Psoas muscle (tissue), 8 donors: ENCODE measurements at places on chromosomes 5 and 9.

DNA sequence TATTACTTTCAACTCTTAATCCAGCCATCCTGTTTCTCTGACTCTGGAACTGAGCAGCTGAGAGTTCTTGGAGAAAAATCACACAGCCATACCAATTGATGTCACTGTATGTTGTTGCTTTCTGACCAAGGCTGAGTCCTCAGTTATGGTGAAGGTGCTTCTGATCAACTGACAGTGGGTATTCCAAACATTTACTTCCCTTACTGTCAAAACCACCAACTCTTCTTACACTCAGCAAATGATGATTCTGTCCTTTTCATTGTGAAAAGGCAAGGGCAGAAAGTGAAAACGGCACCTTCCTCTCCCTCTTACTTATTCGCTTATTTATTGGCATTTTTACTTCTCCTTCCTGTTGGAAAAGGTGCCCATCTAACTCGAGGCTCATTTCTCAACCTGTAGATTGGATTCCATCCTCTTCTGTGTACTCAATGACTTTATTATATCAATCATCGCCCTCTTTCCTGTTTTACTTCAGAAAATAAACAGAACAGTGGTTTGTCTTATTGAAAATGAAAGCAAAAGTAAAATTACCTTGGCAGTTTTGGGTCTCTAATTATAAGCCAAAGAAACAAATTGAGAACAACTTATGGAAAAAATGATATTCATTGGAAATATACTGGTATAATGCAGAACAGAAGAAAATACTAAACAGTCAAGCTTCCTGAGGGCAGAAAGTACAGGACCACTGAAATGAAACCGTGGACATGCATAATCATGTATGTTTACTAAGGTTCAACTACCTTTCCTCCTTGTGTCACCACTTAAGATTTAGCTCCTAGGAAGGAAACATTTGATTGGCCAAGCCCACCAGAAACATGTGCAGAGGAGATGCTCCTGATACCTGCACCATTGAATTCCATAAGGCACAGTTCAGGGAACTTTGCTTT lies 104.5 kb upstream of the CHD1 start:
- no peak for DNase-seq
- H3K4me1 ChIP-seq, result peaks cover 9% of the 10 kb centered on the region
- peak overlapping the region; percentile 47 for H3K4me3 ChIP-seq

- no peaks in the 10 kb centered on the region for H3K27me3 ChIP-seq
- peaks cover 45% of the 10 kb centered on the region for H3K4me1 ChIP-seq
- DNase-seq, result no peak
- H3K4me3 ChIP-seq, result no peak overlapping the region
- peaks cover 12% of the 10 kb centered on the region for H3K36me3 ChIP-seq
These were observed 40.3 kb downstream of the GLRX start for GRCh38 chr5:95782181-95782580.

- H3K36me3 ChIP-seq, result no peaks in the 10 kb centered on the region
- no peak overlapping the region for H3K4me3 ChIP-seq
- no peaks in the 10 kb centered on the region for H3K27me3 ChIP-seq
These were observed 18.4 kb upstream of the DEPDC1B start for GRCh38 chr5:60718166-60718892.

GRCh38 chr9:8419596-8420275 lies 620.2 kb upstream of the DMAC1 start:
- no peaks in the 10 kb centered on the region for H3K36me3 ChIP-seq
- no peaks in the 10 kb centered on the region for H3K4me1 ChIP-seq
- no peaks in the 10 kb centered on the region for H3K27me3 ChIP-seq
- no peak for DNase-seq
- H3K27ac ChIP-seq, result no peak overlapping the region
- no peak overlapping the region for H3K4me3 ChIP-seq

DNA sequence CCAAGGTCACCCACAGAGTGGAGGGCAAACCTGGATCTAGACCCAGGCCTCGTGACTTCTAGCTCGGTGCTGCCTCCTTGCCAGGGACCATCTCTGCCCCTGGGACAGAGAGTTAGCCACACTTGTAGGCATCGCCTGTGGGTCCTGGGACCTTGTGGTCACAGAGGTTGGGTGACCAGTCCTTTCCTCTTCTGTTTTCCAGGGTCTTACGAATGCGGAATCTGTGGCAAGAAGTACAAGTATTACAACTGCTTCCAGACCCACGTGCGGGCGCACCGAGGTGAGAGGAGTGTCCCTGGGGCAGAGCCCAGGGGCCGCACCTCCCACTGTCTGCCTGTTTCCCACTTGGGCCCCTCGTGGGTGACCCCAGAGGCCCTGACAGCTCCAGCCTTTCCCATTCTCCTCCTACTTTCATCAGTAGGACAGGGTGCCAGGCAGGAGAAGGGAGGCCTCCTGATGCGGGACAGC lies 76.3 kb downstream of the AMBP start:
- H3K27ac ChIP-seq, result no peak overlapping the region
- no peak overlapping the region for H3K4me3 ChIP-seq
- H3K4me1 ChIP-seq, result no peaks in the 10 kb centered on the region
- no peaks in the 10 kb centered on the region for H3K27me3 ChIP-seq

DNA sequence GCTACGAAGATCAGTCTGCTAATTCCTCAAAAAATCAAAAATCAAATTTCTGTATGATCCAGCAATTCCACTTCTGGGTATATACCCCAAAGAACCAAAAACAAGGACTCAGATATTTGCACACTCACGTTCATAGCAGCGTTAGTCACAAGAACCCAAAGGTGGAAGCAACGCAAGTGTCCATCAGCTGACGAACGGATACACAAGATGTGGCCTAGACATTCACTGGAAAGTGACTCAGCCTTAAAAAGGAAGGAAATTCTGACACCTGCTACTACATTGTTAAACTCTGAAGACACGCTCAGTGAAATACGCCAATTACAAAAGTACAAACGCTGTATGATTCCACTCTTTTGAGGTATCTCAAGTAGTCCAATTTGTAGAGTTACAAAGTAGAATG lies 93.3 kb downstream of the OTULIN start:
- H3K27me3 ChIP-seq, result no peaks in the 10 kb centered on the region
- H3K4me3 ChIP-seq, result no peak overlapping the region
- peak overlapping the region; percentile 82 for H3K27ac ChIP-seq
- no peak for DNase-seq

DNA sequence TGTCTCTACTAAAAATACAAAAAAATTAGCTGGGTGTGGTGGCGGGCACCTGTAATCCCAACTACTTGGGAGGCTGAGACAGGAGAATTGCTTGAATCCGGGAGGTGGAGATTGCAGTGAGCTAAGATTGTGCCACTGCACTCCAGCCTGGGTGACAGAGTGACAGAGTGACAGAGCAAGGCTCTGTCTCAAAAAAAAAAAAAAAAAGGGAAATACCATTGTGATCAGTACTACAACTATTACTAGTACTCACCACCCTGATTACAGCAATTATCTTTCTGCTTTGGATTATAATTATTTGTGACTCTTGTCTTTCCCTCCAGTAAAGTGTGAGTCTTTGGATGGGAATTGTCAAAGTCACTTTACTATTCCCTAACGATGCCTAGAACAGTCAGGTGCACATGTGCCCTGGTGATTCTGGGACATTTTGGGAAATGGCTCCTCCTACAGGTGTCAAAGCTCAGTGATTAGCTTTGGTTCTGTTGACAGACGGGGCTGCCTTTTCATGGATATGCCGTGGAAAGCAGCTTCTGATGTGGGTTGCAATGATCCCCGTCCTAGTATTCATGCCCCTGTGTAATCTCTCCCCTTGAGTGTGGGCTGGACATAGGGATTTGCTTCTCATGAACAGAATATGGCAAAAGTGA lies 31.8 kb upstream of the FRRS1L start:
- H3K4me1 ChIP-seq, result no peaks in the 10 kb centered on the region
- no peak for DNase-seq
- H3K27me3 ChIP-seq, result no peaks in the 10 kb centered on the region
- no peak overlapping the region for H3K27ac ChIP-seq

DNA sequence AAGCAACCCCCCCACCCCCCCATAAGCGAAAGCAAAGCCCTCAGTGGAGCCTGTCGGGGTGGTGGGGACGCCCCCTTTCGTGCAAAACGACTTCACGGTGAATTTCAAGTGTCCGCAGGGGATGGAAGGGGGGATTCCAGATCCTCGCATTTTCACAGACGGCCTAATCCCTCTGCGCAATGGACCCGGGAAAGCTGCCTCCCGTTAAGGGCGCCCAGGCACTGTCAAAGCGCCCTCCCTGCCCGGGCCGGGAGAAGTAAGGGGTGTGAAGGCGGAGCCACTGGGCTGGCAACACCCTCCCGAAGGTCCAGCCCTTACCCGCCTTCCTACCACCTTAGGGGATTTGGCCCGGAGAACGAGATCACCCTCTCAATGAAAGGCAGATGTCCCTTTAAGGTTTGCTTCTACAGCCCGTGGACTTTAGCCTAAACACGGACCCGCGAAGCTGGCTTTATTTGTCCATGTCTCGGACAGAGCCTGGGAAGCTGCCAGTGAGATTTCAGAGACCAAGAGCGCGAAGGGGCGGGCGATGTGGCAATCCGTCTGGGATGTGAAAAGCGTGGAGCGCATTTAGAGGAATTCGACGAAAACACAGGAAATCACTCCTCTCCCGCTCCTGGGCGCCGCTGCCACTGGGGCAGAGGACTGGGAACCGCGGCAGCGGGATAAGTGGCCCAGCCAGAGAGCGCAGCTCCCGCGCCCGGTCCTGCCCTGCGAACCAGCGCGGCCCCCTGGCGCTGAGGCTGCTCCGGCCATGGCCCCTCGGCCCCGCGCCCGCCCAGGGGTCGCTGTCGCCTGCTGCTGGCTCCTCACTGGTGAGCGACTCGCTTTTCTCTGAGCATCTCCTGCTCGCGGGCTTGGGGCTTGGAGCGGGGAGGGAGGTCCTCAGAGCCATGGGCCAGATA lies at the start of the genes ITGA1 and PELO:
TSS of gene ITGA1 (plus strand) at position 317 of the 905 bp plus-strand sequence. CDS start at position 755, 438 bp downstream.
TSS of gene PELO (plus strand) at position 317 of the 905 bp plus-strand sequence. CDS start 12,479 bp downstream, outside the sequence.
- peak within 1 kb of the TSS; percentile 74 for H3K27ac ChIP-seq
- H3K36me3 ChIP-seq, result no peaks in the 10 kb centered on the region
- H3K27me3 ChIP-seq, result no peaks in the 10 kb centered on the region
- peaks cover 6% of the 10 kb centered on the region for H3K4me1 ChIP-seq

- H3K36me3 ChIP-seq, result no peaks in the 10 kb centered on the region
- no peak overlapping the region for H3K4me3 ChIP-seq
- no peaks in the 10 kb centered on the region for H3K27me3 ChIP-seq
- DNase-seq, result no peak
These were observed 39.6 kb downstream of the COL5A1 start for GRCh38 chr9:134681061-134681661.

- no peak overlapping the region for H3K4me3 ChIP-seq
- no peaks in the 10 kb centered on the region for H3K27me3 ChIP-seq
- DNase-seq, result no peak
These were observed 279.1 kb downstream of the MAST4 start for GRCh38 chr5:66875315-66875714.

- no peak for DNase-seq
- no peak overlapping the region for H3K4me3 ChIP-seq
- H3K36me3 ChIP-seq, result no peaks in the 10 kb centered on the region
- H3K27ac ChIP-seq, result no peak overlapping the region
- no peaks in the 10 kb centered on the region for H3K27me3 ChIP-seq
These were observed 410.1 kb downstream of the AGTPBP1 start for GRCh38 chr9:85331626-85332025.

- H3K36me3 ChIP-seq, result no peaks in the 10 kb centered on the region
- H3K27me3 ChIP-seq, result no peaks in the 10 kb centered on the region
- H3K4me1 ChIP-seq, result no peaks in the 10 kb centered on the region
These were observed 49.4 kb downstream of the YTHDC2 start for GRCh38 chr5:113562828-113563400.

- no peak overlapping the region for H3K27ac ChIP-seq
- H3K4me1 ChIP-seq, result peaks cover 12% of the 10 kb centered on the region
- peak; percentile 23 for DNase-seq
- peak overlapping the region; percentile 66 for H3K4me3 ChIP-seq
These were observed 4.5 kb upstream of the DMRT3 start for GRCh38 chr9:971901-972500.
